ENCODE measurements at places on chromosomes 6 and 20.

- DNase-seq, result no peak
These were observed 14.0 kb upstream of the CST9L start for GRCh38 chr20:23582293-23582692.

DNA sequence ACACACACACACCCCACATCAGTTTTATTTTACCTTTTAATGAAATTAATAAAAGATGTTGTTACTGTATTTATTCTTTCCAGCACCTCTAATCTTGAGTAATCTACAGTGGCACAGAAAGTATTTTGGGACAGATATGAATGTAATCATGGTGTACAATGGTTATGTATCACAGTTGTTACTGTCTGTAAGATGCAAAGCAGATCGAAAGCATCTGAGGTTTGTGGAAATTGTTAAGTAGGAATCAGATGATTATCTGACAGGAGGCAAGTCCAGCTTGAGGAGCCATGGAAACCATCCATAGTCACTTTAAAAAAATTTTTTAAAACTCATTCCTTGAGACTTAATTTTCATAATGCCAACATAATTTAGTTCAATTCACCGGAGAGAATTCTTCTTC is 636.3 kb upstream of the MARCKS start:
- no peak for DNase-seq

DNA sequence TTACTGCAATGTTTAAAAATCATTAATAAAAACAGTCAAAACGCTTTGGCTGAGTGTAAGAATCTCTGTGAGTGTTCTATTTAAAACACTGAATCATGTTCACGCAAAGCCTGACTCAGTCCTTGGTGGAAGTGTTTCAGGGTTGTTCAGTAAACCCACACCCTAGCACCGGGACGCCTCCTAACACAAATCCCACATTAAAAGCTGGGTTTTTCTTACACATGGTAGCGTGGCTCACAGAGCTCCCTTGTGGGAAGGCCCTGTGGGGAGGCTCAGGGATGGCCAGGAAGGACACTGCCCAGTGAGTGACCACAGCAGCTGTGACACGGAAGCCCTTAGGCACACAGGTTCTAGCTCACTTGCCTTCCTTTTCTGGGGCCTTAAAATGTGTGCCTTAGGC is 80.2 kb downstream of the GMPR start:
- DNase-seq, result no peak

DNA sequence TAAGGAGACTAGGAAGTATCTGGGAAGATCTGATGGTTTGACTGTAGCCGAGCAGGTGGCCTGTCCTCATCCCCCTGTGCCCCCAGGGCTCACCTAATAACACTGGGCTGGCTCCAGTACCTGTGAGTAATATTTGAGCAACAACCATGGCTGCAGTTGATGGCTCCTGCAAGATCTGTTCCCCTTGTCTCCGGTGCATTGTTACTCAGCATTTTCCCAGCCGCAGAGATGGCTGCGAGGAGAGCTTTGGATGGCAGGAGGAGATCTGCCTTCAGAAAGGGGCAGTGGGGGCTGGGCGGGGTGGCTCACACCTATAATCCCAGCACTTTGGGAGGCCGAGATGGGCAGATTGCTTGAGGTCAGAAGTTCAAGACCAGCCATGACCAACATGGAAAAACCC is 39.3 kb downstream of the PTK7 start:
- DNase-seq, result no peak

GRCh38 chr6:112665815-112666214 is 318.7 kb downstream of the RFPL4B start:
- no peak for DNase-seq

- no peak for DNase-seq
These were observed 522.5 kb downstream of the EPM2A start for GRCh38 chr6:145212813-145213212.

DNA sequence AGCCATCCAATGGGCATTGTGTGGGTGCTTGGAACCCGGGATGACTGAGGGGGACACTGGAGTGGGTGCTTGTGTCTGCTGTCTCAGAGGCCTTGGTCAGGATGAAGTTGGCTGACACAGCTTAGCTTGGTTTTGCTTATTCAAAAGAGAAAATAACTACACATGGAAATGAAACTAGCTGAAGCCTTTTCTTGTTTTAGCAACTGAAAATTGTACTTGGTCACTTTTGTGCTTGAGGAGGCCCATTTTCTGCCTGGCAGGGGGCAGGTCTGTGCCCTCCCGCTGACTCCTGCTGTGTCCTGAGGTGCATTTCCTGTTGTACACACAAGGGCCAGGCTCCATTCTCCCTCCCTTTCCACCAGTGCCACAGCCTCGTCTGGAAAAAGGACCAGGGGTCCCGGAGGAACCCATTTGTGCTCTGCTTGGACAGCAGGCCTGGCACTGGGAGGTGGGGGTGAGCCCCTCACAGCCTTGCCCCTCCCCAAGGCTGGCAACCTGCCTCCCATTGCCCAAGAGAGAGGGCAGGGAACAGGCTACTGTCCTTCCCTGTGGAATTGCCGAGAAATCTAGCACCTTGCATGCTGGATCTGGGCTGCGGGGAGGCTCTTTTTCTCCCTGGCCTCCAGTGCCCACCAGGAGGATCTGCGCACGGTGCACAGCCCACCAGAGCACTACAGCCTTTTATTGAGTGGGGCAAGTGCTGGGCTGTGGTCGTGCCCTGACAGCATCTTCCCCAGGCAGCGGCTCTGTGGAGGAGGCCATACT is 49.4 kb downstream of the PYGB start:
- DNase-seq, result no peak

- no peak for DNase-seq
These were observed 166.1 kb upstream of the TNFAIP3 start for GRCh38 chr6:137700751-137701477.

DNA sequence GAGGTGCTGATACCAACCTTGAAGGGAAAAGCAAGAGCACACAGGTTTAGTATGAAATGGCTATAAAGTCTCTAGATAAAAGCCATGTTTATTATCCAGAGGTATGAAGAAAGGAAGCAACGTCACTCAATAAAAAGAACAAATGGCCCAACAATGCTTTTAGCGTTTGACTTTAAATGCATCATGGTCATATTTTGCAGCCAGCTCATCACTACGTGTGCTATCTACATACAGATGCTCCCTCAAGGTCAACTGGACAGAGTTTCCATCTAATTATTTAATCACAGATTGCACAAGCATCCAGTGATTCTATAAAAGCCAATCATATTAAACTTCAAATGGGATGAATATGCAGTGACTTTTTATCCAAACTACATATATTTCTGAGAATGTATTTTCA is 127.6 kb upstream of the SYNDIG1 start:
- no peak for DNase-seq

- DNase-seq, result no peak
These were observed 64.4 kb downstream of the TMEM242 start for GRCh38 chr6:157258878-157259277.

- DNase-seq, result no peak
These were observed 49.4 kb downstream of the MCUR1 start for GRCh38 chr6:13764996-13765395.

DNA sequence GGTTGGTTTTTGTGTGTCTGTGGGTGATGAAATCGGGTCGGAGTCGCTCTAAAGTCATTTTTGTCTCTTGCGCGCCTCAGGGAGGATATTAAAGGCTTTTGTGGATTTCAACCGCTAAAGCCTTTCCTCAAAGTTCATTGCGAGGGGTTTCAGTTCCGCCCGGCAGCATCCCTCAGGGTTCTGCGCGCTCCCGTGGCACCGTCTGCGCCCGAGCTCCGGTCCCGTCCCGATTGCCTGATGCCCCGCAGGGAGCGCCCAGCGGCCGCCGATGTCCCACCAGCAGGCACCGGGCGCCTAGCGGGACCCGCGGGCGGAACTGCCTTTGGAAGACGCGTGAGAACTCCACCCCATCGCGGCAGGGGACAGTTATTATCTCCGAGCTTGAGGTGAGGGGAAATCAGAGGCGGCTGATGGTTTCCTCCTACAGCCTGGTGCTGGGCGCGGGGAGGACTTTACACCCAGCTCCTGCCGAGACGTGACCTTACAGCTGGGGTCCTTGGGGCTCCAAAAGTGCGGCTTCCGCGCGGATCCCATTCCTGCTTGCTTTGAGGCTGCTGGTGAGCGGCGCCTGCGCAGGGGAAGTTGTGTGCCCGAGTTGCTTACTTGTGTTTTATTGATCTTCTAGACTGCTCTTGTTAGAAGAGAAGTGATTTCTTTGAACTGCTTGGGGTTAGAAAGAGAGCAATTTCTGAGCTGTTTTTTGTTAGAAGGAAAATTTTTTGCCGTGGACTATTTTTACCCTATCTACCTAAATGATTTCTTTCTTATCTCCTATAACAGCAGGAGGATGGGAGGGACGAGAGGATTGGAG is 27.1 kb downstream of the ULBP1 start:
- DNase-seq, result no peak

DNA sequence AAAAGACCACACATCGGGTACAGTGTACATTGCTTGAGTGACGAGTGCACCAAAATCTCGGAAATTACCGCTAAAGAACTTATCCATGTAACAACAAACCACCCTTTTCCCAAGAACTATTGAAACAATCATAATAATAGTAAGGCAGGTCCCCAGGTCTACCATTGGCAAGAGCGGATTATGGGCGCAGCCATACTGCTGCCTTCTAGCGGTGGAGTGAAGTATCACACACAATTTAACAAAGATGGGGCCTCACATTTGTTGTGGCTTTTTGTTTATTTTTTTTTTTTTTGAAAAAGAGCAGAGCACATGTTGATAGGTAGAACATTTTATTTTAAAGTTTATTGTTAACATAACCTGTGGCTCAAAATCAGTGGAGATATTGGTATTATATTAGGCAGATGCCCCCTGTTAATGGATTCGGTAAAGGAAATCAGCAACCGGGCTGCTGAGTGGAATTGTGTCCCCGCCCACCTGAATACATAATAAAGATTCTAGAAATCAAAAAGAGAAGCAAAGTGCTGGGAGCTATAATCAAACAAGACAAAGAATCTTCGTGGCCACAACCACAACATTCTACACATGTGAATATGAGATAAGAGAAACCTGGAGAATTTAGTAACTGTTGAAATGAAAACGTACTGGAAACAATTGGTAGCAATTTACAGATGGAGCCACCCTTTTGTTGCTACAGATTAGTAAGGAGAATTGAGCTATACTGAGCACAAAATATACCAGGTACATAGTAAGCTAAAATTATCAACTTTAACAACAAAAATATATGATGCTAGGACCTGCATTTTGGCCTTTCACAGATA is 94.2 kb upstream of the EXOC2 start:
- DNase-seq, result peak; percentile 56

GRCh38 chr6:158057213-158057987 is 75.7 kb downstream of the SYNJ2 start:
- no peak for DNase-seq

DNA sequence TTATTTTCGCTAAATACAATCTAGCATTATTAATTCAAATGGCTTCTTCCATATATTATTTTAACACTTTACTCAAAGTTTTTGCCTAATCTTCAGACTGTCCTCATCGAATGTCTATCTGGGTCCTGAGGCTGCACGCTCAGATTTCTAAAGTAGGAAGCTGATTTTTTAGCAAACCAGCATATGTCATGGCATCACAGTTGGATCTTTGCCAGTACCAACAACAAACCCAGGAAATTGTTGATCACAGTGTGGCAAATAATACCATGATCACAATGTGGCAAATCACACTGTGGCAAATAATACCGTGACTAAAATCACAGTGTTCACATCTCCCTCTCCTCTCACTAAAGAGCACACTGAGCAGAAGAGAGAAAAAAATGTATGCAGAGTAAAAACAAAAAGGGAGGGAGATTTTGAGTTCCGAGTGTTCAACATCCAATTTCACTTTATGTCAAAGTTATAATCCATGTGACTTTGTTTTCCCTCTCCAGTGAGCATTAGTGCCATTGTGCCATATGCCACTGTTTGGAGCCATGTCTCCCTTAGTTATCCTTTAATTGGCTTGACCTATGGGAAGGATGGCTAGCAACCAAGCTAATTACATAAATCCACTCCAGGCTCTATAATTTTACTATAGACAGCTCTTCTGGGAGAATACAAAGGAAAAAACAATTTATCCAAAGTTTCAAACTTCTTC is 1059.6 kb downstream of the HACE1 start:
- DNase-seq, result no peak

DNA sequence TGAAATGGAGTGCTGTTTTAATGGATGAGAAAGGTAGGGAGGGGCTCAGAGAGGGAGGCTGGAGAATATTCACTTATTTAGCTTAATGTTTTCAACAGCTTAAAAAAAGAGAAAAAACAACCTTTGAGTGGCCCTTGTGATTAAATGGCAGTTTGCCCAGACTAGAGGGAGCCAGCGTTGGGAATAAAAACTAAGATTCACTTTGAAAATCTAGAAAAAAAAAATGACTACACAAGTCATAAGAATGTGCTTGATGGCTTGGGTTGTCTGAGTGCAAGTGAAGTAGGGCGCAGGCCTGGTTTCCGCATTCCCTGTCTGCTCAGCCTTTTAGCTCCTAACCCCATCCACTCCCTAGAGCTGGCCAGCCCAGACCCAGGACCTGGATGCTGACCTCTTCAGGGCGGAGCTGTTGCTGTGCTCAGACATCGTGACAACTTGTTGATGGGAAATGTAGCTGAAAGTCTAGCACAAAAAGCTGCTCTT is 28.9 kb downstream of the UTRN start:
- DNase-seq, result peak; percentile 14

DNA sequence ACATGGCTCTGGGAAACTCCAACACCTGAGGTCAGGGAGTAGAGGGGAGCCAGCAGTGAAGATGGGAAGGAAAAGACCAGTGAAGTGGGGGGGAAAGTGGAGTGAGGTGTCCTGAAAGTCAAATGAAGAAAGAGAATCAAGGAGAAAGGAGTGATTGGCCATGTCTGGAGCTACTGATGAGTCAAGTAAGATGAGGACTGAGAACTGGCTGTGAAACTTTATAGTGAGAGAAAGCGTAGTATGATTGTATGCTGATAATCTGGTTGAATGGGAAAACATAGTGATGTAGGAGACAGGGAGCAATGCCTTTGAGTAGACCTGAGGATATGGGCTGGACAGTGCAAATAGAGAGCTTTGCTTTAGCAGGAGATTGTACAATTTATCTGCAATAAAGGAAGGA is 183.6 kb upstream of the GMDS start:
- no peak for DNase-seq

GRCh38 chr6:107125771-107126170 is 10.5 kb upstream of the BEND3 start:
- DNase-seq, result no peak

- DNase-seq, result no peak
These were observed 265.2 kb upstream of the RIN2 start for GRCh38 chr20:19492687-19493336.

All from HT-29 (cell line).